Hypothalamus (tissue), 51 donors: ENCODE measurements at places on chromosomes 11 and 22.

GRCh38 chr11:126046570-126047195 is 16.0 kb downstream of the CDON start:
- DNase-seq: no peak

- DNase-seq: no peak
Observed at GRCh38 chr11:290621-291231, 1.8 kb downstream of the PGGHG start.

GRCh38 chr11:70303070-70303469 is 32.6 kb downstream of the PPFIA1 start:
- no peak for DNase-seq

DNA sequence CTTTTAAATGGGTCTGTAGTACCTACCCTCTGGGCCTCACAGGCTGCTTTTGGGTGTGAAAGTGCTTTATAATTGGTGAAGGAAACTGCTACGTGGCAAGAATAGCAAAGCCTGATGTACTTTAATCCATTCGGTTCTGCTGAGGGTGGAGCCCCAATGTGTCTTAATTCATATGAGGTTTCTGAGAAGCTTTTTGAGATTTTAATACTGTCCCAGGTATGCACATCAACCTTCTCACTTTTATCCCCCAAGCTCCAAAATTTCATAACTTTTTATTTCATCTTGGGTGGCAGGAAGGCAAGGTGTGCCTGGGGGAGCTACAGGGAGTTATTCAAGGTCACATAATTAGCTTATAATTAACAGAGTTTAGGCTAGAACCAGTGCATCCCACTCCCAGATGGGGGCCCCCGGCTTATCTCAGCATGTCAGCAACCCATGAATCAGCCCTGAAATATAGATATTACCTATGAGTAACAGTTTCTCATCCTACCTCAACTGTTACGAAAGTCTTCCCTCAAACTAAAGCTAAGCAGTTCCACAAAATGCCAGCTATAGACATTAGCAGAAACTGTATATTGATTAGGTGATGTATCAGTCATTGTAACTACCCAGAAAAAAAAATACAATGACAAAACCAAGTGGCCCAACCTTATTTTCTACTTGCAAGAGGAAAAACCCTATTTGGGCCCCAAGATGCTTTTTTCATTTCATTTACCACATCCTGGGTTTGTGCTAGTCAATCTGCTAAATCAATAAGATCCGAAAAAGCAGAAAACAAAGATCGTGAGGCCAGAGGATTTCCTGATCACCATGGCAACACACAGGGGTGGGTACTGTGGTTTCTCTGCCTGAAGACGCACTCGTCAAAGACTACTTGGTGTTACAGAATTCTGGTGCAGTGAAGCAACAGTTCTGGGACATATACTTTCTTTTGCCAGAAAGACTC is 26.7 kb downstream of the CD44 start:
- no peak for DNase-seq

DNA sequence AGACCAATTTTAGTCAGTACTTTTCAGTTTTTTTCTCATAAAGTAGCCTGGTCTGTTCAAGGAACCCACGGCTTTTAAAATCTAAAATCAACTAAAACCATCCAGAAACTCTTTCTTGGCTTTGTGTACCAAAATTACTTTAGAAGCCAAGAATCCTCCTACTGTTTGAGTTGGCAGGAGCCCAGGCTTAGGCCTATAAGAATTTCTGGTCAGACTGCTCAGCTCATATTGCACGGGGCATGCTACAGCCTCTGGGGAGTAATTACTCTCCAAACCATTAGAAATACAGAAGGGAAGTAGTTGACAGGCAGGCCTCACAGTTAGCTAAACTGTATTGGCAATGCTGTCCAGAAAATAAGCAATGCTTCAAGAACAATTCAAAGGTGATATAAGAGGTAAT is 1862.9 kb upstream of the RAG2 start:
- no peak for DNase-seq
